Stimulated activated CD4-positive, alpha-beta T cell treated with anti-CD3 and anti-CD28 coated beads, Interleukin-12 subunit alpha, Interleukin-12 subunit beta, amount 100 ng/mL, for 48 hours (primary cell): ENCODE measurements at places on chromosomes 1 and 21.

- no peak for DNase-seq
These were observed 1.9 kb upstream of the GBP4 start for GRCh38 chr1:89200663-89201062.

GRCh38 chr1:111419037-111419436, 8.5 kb downstream of the OVGP1 start:
- no peak for DNase-seq

GRCh38 chr1:56304975-56305374, 274.4 kb downstream of the PLPP3 start:
- DNase-seq, result no peak

- no peak for DNase-seq
These were observed 7.4 kb downstream of the LRRC47 start for GRCh38 chr1:3788756-3789420.

GRCh38 chr21:31293986-31294385, 50.1 kb downstream of the TIAM1 start:
- DNase-seq, result peak; percentile 52

- no peak for DNase-seq
These were observed 1.3 kb downstream of the TACSTD2 start for GRCh38 chr1:58575551-58576324.

- DNase-seq, result no peak
These were observed 1635.2 kb downstream of the PLA2G4A start for GRCh38 chr1:188463919-188464318.

DNA sequence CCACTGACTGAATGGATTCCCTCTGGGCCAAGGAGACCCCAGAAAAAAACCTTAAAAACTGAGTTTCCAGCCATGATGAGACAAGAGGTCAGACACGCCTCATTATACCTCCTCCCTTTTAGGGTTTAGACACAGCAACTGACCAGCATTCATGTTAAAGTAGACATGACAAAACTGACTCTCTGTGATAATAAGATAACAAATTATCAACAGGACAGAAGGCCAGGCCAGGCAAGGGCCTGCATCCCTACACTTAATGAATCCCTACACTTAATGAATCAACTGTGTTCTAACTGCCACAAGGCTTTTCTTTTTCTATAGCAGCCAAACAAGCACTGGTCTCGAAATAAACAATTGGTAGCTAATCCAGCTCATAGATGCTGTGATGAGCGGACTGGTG, 33.3 kb upstream of the FAM89A start:
- no peak for DNase-seq

- no peak for DNase-seq
These were observed 185.8 kb upstream of the CHODL start for GRCh38 chr21:18058731-18059398.

DNA sequence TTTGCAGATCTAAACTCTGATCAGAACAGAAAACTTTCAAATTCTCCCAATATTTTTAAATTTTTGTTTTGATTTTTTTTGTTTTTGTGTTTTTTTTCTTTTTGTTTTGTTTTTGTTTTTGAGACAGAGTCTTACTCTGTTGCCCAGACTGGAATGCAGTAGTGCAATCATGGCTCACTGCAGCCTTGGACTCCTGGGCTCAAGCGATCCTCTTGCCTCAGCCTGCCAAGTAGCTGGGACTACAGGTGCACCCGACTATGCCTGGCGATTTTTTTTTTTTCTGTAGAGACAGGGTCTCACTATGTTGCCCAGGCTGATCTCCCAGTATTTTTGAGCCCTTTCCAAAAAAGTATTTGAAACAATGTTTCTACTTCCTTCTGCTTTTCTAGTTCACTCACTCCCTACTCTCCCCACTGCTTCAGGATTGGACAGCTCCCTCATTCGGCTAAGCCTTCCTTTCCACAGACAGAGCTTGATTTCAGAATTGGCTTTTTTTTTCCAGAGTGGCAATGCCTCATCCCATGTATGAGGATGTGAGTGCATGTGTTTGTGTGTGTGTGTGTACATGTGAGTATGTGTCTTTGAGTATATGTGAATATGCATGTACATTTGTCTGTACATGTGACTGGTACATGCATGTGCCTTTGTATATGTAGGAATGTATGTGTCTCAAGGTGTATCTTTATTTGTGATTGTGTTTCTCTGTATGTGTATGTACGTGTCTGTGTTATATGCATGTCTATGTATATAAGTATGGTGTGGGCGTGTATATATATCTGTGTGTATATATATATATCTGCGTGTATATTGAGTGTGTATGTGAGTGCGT, 11.9 kb downstream of the LHX4 start:
- DNase-seq, result no peak

- DNase-seq, result no peak
These were observed 60.2 kb downstream of the FASLG start for GRCh38 chr1:172719066-172719627.

DNA sequence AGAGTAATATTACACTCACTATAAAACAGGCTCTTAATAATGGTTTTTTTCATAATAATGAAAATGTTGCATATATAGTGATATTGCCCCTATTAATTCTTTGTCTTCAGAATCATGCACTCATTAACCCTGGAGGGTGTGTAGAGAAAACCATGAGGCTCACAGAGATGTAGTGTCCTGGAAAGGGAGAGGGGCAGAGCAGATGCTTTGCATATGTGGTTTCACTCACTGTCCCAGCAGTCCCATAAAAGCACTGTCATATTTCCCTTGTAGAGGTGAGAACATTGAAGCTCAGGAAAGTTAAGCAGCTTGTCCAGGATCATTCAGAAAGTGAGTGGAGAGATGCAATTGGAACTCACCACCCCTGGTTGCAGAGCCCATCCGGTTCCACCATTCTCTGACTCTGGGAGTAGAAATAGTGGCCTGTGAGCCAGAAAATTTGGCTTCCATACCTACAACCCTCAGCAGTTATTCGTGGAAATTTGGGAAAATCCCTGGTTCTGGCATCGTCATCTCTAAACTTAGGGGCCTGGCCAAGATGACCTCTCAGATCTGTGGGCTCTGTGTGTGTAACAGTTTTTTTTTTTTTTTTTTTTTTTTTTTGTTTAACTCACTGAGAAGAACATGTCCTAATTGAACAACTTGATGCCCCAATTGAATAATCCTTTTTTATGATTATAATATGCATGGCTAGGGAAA, 86.4 kb downstream of the RGL1 start:
- DNase-seq, result no peak

- DNase-seq, result peak; percentile 5
These were observed 31.1 kb upstream of the PEX10 start for GRCh38 chr1:2443277-2444137.

DNA sequence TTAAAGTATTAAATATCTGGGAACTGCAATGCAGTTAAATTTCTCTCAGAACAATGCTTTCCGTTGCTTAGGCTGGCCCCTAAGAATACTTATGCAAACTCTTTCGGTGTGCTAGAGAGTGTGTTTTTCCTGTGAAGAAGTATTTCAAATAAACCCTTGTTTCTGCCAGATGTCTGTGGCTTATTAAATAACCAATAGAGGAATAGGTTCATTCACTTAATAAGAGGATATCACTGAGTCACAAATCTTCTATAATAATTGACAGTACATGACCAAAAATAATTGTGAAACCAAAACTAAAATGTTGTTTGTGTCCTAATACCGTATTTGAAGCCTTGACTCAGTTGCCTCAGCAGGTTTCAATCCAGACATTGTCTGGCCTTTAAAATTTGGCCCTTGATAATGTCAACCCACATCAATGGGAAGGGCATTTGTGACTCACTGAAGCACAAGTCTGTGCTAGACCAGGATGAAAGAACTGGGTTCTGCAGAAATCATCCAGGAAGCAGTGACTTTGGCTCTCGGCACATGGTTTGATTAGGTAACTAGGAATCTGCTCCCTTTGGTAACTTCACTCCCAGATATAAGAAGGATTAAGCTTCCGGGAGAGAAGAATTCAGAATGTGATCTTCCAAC, 104.2 kb upstream of the BARHL2 start:
- DNase-seq, result no peak

- DNase-seq, result no peak
These were observed 143.8 kb downstream of the URB2 start for GRCh38 chr1:229769809-229770208.

- no peak for DNase-seq
These were observed 12.8 kb upstream of the LRRC8D start for GRCh38 chr1:89807983-89808382.

GRCh38 chr21:33059380-33059841, 10.5 kb upstream of the OLIG1 start:
- DNase-seq, result no peak

DNA sequence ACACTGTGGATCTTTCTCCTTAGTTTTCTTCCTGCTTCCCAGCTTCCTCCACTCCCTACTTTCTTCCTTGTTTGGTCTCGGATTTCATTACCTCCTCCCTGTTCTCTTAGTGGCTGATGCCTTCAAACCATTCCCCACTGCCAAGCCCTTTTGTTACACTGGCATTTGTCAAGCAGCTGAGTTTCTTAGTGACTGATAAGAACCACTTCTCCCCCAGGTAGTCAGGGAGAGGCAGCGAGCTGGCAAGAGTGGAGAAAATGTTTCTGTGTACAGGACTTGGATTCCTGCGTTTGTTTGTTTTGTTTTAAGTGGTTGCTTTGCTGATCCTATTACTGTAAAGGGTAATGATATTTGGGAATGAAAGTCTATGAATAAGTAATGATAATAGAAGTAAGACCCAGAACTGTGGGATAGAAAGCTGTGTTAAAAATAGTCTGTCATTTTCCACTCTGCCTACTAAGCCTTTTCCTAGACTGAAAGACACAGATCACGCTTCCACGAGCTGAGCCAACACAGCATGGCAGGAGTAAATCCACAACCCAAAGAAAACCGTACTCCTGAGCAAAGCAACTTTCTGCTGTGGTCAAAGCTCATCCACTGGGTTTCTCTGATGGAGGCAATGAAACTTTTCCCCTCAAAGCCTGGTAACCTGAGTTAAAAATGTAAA, 10.1 kb upstream of the SERTAD4 start:
- DNase-seq, result no peak

DNA sequence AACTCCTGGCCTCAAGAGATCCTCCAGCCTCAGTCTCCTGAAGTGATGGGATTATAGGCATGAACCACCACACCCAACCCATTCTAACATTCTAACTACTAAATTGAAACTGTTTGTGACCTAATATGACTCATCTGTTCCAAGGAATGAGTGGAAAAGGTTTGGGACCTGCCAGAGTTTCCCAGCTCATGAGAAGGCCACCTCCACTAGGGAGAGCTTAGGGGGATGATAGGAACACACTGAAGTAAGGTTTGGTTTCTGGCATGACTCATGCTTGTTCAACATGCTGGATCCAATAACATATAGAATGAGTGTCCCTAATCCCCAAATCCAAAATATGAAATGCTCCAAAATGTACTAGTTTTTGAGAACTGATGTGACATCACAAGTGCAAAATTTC, 18.9 kb upstream of the SCAF4 start:
- DNase-seq, result no peak

GRCh38 chr1:210565306-210565705, 236.6 kb downstream of the HHAT start:
- no peak for DNase-seq

DNA sequence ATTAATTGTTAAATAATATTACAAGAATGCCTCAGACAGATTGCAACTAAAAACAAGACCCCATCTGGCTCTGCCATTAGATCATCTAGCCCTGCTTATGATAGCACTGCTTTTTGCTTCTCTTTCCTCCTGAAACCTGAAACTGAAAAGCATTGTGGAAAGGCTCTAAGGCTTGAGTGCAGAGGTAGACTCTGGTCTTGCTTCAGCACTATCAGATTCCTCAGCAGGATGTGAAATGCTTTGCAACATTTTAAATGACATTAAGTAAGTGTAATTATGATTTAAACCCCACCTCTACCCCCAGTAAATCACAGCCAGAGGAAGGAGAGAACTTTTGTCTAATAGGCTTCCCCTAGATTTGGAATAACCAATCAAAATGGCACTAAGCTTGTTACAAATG, 32.9 kb downstream of the PHC2 start:
- DNase-seq, result no peak

DNA sequence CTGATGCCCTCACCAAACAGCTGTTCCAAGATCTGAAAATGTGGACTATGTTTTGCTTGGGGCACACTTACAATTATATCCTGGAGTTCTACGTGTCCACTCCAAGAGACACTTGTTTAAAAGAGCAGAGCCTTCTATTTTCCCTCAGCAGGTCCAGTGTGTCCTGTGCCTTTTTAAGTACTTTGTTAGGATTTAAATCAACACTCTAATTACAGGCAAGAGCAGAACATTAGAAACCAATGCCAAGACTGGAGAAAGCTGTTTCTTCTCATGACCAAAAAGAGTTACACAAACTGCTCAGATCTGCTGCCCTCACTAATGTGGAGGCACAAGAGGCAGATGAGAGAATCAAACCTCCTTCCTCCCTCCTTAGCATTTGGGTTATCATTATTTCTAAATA, 452.9 kb downstream of the LMO4 start:
- no peak for DNase-seq

- no peak for DNase-seq
These were observed 12.0 kb downstream of the PPFIA4 start for GRCh38 chr1:203038217-203038741.

DNA sequence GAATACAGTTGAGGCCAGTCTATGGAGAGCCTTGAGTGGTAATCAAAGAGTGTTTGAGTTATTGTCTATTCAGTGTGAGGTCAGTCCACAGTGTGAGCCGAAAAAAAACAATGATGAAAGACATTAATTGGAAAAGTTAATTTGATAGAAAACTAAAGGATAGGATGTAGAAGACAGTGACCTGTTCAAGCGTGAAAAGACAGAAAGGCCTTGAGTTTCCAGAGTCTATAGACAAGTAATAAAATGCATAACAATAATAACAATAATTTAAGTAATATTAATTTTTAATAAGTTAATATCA, 90.4 kb downstream of the SLC30A10 start:
- no peak for DNase-seq

- no peak for DNase-seq
These were observed 5.0 kb downstream of the ACTN2 start for GRCh38 chr1:236691348-236691747.

DNA sequence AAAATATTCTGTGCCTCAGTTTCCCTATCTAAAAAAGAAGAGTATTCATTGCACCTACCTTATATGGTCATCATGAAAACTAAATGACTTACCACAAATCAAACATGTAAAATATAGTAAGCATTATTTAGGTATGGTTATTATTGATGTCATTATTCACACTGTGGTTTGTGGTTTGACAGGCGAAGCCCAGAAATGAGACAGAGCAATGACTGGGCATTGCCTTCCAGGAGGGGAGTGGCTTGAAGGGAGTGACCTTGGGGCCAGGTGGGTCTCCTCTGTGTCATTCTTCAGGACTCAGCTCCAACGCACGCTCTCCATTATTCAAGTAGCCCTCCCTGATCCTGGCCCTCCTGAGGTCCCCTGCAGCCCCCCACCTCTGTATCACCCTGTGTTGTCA, 133.7 kb downstream of the DMRTA2 start:
- no peak for DNase-seq

GRCh38 chr1:10339815-10340214, 59.0 kb upstream of the PGD start:
- DNase-seq, result no peak

GRCh38 chr1:224182057-224182865, 779 bp upstream of the DEGS1 start:
- DNase-seq, result peak; percentile 27

DNA sequence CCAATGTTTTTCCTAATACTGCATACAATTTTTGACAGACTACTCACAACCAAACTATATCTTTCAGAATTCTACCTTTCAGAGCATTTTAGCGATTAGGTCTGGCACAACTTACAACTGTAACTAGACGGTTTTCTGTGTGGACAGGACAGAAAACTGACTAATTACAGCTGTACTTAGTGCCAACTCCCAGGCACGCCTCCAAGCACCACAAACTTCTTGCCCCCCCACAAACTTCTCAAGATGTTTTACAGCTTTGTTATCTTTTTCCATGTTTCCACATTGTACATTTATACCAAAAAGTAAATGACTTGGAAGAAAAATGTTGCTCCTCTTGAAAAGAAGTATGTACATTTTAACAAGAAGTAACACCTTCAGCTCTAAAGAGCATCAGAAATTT, 13.8 kb downstream of the LYST start:
- no peak for DNase-seq
